HT-29 (cell line): ENCODE measurements at places on chromosomes 11 and 22. TPM values are rescaled to one million over a fixed set of nuclear protein-coding genes. Genes with fewer than 3 reads are reported as not detected.

- no peak for DNase-seq
Measured at GRCh38 chr11:20559523-20560300, 39.7 kb upstream of the SLC6A5 start.

GRCh38 chr22:44924710-44925109 is 85.1 kb downstream of the PHF21B start:
- no peak for DNase-seq

DNA sequence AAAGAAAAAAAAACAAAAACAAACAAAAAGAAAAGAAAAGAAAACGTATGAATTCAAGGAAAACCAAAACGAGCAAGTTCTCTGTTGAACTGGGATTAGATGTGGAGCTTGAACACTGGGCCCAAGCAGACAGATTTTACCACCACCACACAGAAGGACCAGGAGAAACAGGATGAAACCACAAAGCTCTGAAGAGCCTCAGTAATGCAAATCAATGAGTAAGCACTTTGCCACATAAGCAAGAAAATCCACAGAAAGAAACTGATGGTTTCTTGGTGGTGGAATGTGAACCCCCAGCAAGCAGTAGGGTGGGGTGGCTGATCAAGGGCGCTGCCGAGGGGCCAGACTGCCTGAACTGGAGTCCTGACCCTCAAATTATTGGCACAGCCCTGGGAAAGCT is 50.9 kb upstream of the NFRKB start:
- DNase-seq = no peak

YPEL4 gene
- not detected in 2 replicates for total RNA-seq

GRCh38 chr11:130435671-130436070 is 7.3 kb upstream of the ADAMTS8 start:
- DNase-seq = no peak
